Epithelial cell of proximal tubule (primary cell): ENCODE measurements at places on chromosomes 7 and 10.

GRCh38 chr10:117610321-117610720 lies 67.8 kb downstream of the EMX2 start:
- no peak for DNase-seq

DNA sequence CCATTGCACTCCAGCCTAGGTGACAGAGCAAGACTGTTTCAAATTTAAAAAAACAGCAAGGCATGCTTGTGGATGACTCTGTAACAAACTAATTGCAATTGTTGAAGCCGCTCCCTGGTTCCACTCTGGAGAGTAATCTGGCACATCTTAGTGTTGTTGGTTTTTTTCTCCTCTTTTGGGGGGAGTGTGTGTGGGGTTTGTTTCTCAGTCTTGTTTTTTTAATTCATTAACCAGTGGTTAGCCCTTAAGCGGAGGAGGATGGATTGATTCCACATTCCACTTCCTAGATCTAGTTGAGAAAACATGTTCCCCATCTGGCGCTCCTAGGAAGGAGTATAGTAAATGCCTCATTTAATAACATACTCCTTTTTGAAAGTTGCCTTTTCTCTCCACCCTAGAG lies 8.6 kb upstream of the ZNF713 start:
- no peak for DNase-seq

DNA sequence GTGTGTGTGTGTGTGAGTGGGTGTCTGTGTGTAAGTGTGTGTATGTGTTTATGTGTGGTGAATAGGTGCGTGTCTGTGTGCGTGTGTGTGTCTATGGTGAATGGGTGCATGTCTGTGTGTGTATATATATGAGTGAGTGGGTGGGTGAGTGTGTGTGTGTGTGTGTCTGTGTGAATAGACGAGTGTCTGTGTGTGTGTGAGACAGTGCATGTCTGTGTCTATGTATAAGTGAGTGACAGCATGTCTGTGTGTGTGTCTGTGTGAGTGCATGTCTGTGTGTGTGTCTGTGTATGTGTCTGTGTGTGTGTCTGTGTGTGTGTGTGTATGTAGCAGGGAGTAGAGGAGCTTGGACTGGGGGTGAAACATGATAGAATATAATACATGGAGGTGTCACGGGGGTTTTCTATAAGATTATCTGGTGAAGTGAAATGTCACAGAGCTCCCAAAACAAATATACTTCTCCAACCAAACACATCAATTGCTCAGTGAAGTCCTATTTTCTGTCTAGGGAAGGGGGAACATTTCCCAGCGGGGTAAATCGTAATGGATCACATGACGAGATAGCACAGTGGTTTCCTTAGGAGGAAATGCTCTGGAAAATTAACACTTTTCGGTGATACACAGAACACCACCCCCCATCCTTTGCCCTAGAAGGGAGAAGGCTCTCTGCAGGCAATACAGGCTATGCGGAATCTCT lies 723.3 kb upstream of the CELF2 start:
- DNase-seq = no peak

- no peak for DNase-seq
Measured at GRCh38 chr10:116465546-116465945, 37.9 kb downstream of the PNLIPRP3 start.

DNA sequence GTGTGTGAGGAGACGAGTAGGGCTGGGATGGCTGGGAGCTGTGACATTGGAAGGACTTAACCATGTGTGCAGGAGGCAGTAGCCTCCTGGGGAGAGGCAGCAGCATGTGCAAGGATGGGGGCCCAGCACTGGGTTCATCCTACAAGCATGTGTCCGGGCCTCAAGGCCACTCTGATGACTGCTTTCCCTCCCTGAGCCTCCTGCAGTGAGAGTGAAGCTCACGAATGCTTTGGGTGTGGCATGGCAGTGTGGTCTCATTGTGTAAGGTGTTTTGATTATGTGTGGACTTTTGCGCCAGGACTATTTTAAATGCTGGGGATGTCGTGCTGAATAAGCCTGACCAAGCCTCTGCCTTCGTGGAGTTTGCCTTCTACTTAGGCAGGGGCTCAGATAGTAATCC lies 122.0 kb upstream of the INSYN2A start:
- DNase-seq = no peak

DNA sequence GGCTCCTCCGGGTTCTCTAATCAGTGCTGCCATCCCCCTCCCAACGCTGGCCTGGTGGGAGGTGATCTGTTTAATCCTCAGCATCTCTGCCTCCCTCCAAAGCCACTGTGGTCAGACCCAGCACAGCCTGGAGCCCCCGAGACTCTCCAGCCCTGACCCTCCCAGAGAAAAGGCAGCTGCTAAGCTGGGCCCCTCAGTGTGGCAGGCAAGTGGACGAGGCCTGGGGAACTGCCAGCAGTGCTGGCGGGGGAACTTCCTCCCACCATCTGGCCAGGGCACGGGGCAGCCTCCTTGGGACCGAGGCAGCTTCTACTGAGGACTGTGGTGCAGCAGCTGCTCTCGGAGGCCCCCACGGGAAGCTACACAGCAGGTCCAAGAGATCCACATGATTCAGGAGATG lies 51.1 kb downstream of the DPYSL4 start:
- DNase-seq = no peak

- DNase-seq = no peak
Measured at GRCh38 chr7:143390104-143390772, 9.1 kb downstream of the ZYX start.

DNA sequence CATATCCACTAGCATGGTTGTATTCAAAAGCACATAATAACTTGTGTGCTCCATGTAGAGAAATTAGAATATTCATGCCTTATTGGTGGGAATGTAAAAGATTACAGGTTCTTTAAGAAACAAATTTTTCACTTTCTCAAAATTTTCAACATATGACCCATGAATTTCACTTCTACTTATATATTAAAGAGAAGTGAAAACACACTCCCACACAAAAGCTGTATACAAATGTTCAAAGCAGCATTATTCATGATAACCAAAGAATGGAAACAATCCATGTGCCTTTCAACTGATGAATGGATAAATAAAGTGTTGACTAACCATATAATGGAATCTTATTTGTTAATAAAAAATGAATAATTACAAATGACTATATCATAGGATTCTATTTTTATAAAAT lies 694.5 kb upstream of the PCDH15 start:
- no peak for DNase-seq

DNA sequence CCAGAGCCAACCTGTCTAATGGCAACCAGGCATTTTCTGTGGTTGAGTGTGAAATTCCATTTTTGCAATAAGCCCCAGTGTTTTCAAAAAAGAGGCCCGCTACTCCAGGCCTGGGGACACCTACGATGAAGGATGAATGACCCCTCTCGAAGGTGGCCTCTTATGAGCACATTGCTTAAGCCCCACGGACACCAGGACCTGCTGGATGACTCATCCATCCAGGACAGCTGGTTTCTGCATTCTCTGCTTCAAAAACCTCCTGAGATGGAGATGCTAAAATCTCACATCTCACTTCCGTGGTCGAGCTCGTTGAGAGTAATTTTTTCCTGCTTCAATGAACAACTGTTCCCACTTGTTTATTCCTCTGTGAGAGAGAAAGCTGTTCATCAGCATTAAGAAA lies 150.2 kb upstream of the FZD8 start:
- DNase-seq = no peak

GRCh38 chr10:44180321-44181168 lies 204.4 kb downstream of the CXCL12 start:
- no peak for DNase-seq

GRCh38 chr10:75694790-75695189 lies 263.4 kb downstream of the LRMDA start:
- DNase-seq = no peak

DNA sequence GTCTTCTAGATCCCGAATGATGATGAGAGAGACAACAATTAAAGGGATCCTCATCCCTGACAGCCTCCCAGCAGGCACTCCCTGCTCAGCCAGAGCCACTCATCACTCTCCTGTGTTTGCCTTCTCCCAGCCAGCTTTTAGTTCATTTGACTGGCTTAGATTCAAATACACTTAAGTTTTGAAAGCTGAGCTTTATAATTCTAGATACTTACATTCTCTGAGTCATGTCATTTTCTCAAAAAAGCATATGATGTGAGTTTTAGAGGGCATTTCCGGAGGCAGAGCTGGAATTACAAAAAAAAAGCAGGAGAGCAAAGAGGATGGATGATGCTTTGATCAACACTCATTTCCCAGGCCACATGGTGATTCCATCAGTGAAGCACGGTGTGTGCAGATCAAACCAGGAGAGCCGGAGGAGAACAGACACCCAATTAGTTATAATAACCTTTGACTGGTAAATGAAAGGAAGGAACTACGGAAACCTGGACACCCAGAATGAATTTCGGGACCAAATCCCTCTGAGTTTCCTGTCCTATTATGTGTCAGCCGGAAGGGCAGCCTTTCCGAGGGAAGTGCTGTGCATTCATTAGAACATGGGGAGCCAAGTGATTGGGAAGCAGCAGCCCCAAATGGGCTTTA lies 81.5 kb upstream of the HPS1 start:
- DNase-seq = no peak

DNA sequence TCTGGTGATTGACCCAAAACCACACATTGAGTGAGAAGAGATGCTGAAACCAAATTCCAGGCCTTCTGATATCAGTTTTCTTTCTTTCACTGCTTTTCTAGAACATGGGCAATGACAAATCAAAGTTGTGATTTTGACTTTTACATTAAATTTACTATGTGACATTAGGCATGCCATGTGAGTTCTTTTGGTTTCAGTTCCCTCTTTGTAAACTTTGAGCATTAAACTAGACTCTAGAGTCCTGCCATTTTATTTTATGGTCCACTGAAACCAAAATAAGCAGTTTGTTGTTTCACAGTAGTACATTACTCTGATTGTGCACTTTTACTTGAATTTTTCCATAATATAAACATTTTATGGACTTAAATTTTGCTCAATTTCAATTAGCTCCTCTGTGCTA lies 381.1 kb upstream of the SEMA3D start:
- DNase-seq = no peak

GRCh38 chr10:54066646-54067045 lies 734.4 kb downstream of the PCDH15 start:
- no peak for DNase-seq
